Left renal pelvis (tissue), 4 donors: ENCODE measurements at places on chromosomes 5 and 9. TPM values are rescaled to one million over a fixed set of nuclear protein-coding genes. Genes with fewer than 3 reads are reported as not detected.

DNA sequence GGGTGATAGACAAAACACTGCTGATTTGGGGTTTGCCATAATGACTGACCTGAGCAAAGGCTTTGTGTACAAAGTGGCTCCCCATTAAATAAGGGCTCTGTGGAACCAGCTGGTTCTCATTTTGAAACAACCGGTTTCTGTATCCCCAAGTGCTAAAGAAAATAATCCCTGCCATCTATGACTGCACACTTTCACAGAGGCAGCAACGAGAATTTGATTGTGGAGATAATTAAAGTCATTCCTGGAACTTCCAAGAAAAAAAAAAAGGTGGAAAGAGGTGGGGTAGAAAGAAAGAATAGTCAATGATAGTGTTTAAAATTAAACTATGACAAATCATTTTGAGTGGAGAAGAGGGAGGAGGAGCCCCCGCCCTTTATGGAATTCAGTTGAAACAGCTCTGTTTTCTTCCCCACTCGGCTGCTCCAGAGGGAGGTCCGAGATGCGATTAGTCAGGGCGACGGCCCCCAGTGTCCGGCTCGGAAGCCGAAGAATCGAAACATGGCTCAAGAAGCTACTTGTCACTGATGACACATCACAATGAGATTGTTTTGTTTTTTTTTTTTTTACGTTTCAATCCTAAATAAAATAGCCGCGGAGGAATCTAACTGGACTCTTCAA is 38.4 kb downstream of the EBF1 start:
- DNase-seq: no peak

DNA sequence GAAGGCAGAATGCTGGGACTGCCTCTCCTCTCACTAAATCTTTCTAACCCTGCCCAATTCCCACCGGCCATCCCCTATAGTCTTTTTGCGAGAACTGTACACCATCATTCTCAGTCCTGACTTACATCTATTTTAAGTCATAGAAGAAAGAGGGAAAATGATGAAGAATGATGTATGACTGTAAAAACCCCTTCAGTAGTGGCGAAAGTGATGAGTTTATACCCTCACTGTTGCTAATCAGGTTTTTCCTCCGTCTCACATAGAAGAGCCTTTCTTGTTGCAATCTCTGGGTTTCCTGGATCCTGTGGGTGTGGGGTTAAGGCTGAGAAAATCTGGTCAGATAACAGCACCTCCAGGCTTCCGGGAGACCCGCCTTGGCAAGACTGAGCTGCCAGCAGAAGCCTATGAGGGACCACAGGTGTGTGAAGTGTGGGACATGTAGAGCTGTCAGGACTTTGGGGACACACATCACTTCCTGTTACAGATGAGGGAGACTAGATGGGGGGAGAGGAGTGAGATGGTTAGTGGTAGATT is 147.1 kb upstream of the SLC12A2 start:
- no peak for DNase-seq

The MCC gene
- 30.7 TPM for polyA plus RNA-seq

DNA sequence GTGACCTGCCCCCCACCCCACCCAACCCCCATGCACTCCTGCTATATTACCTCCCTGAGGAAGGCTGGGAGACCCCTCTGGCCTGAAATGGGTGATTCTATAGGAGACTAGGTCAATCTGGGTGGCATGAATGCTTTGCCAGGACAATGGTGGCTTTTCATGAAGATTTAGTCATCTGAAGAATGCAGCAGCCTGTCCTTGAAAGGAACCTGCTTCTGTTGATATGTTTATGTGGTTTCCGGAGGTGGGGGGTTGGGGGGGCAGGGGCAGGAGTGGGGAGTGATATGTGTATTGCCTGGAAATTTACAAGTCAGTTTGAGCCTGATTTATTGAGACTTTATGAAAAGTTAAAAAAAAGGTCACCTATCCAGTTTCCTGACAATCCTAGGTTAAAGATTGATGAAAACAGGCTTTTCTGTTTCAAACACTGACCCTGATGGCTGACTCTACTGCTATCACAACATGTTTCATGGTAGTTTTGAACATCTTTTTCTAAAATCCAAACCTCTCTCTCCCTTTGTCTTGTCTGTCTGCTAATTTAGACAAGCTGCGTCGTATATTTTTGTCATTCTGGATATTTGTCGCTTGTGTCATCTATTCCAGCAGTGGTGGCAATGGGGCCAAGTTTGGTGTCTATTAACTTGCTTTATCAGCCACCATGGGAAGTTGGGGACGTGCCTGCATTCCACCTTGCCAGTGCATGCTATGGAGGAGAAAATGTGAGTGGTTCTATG is 153.7 kb upstream of the EGFLAM start:
- DNase-seq: no peak

GRCh38 chr9:26043431-26043830 is 365.2 kb upstream of the TUSC1 start:
- no peak for DNase-seq

The NNT gene
- polyA plus RNA-seq: 143 TPM

GRCh38 chr5:159073026-159073425 is 26.7 kb downstream of the EBF1 start:
- no peak for DNase-seq

DNA sequence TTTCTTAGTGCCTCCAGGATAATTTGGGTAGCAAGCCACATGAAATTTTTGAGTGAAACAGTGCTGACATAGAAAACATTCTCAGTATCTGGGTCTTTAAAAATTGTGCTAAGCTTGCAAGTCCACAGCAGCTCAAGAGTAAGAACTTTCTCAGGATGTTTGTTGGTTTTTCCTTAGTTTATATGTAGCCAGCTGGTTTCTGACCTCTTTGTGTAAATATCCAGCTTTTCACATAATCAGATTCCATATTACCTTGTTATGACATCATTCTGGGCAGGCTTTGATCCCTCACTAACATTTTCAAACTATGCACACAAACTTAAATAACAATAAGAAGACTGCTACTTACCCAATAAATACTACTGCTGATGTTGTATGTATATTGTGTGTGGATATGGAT is 82.9 kb upstream of the VCAN start:
- DNase-seq: no peak

The MARCHF3 gene
- polyA plus RNA-seq: 4.0 TPM

The HTR4 gene
- 0.17 TPM for polyA plus RNA-seq

GRCh38 chr5:154409230-154409840 is 36.5 kb upstream of the SAP30L start:
- DNase-seq: no peak

DNA sequence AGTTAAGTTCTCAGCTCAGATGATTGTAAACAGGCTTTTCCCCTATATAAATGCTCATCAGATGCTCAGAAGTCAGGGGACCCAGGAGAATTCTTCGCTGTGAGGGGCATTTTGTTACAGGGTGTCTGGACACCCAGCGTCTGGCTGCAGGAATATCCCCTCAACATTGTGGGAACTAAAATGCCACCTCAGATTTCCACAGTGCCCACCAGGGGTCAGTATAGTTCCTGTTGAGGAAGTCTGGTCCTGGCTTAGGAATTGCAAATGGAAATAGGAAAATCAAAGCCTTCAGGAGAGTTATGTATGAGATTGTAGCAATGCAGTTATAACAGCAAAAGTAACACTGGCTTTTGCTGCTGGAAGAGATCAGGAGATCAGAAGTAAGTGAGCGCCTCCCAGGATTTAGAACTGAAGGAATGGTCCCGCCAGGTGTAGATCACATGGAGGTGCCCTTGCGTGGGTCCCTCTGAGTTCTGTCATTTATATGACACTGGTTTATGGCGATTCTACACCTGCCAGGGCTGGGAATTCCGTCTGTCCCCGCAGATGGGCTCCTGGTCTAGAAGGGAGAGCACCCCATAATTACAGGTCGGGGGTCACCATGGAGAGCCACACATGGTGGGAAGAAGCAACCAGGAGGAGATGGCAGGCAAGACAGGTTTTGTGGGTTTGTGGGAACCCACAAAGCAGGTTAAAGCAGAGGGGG is 47.1 kb upstream of the CTSL start:
- no peak for DNase-seq

DNA sequence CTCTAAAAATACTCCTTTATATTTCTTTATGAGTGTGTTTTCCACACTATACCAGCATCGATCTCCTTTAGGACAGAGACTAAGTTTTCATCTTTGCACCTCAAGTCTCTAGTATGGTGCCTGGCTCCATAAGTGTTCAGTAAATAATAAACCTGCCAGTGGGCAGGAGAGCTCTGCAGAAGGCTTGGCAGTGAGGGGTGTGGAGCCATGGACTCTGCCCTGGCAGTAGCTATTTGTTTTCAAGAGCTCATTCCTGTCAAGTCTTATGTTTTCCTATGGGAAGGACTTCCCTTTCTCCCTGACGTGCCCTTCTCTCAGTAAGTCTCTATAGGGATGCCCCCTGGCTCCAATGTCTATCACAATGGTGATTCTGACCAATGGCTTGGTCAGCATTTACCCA is 252.2 kb downstream of the PIK3R1 start:
- DNase-seq: no peak

DNA sequence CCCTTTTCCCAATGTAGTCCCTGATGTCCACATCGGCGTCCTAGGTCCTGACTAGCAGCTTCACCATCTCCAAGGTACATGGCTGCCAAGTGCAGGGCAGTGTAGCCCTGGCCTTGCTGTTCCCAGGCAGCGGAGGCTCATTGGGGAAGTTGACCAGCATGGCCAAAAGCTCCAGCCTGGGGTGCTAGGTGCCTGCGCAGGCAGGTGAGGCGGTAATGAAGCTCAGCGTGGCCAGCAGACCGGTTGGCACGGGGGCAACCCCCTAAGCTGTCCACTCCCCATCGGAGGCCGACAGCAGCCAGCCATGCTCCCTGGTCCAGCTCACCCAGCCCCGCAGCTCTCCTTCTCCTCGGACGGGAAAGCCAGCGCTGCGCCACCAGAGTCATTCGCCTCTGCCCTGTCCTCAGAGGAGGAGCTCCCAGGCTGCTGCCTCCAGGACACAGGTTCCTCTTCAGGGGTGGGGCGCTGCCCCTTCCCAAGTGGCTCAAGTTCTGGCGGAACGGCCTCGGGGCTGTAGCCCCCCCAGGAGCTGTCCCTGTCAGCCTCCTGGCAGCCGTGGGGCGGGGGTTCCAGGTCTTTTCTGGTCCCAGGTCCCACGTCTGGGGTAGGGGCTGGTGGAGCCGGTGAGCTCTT is 1218.2 kb downstream of the FOXD4L5 start:
- no peak for DNase-seq

DNA sequence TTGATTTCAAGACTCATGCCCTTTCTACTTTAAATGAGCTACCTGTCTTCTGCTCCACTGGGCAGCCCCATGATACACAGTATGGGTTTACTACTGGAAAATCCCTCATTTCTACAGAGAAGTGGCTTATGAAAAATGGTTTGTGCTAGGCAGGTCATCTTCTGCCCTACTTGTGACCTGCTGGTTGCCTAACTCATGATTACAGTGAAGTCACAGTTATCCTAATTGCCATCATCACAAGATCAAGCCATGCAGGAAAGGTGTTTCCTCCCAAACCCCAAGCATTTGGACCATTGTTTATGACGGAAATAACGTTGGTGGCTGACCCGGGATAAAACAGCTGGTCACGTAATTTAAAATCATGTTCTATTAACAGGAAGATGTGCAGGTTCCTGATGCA is 330.6 kb downstream of the ACTL7B start:
- DNase-seq: no peak

DNA sequence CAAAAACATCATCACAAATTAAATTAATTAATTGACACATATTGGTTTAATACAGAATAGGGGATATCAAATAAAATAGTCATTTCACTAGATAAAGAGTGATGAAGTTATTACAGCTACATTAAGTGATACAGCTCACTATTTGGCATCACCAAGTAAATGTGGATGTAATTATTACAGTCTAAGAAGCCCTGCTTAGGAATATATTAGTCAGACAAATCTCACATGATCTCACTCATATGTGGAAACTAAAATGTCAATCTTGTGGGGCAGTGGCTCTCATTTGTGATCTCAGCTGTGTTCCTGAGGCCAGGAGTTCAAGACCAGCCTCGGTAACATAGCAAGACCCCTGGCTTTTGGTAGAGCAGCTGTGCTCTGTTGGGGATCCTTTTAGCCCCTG is 233.4 kb upstream of the RGMB start:
- DNase-seq: no peak

DNA sequence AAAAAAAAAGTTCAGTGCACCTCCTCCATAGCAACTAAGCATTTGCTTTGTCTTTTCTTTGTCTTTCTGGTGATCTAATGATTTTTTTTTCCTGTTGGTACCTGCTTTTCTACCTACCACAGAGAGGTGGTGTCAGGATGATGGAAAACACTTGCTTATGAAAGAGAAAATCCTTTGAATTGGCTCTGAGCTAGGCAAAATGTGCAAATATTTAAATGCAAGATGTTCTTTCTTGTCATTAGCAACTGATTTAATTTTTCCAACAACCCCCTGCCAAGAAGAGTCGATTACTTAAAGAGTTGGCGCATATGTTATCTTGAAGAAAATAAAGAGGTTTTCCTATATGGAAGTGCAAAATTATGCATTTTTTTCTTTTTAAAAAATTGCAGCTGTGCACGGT is 37.7 kb downstream of the TNC start:
- DNase-seq: no peak

The DCAF10 gene
- 31.9 TPM for polyA plus RNA-seq

GRCh38 chr5:127192836-127193338 is 97.7 kb upstream of the MEGF10 start:
- DNase-seq: no peak

GRCh38 chr5:10489810-10490426 is 48.2 kb downstream of the ROPN1L start:
- DNase-seq: no peak

- DNase-seq: no peak
Observed at GRCh38 chr9:14937216-14937615, 27.0 kb upstream of the FREM1 start.

GRCh38 chr5:176890455-176891330 is 8.5 kb downstream of the HK3 start:
- DNase-seq: no peak

DNA sequence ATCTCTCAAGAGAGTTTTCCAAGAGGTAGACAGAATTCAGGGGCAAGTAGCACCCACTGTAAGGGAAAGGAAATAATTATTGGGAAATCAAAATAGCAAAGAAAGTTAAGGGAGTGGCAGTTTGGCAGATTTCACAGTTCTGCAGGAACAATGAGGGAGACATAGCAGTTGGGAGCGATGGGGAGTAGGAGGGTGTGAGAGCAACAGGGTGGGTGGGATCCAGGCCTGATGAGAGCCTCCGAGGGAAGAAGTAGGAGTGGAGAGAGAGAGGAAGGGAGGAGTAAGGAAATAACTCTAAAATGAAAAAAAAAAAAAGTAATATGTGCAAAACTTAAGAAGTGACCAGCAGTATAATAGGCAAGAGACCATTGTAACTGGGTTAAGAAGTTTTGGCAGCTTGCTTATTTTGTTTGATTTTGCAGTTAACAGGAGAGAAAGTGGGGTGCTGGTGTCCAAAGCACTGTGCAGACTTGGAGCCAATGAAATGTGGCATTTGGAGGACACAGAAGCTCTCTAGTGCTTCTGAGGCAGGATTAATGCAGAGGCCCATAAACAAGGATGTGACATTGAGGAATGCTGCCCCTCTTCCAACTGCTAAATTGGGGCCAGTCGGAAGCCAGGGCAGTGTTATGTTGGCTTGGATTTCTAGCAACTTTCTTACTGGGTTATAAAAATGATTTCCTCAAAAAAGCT is 10.2 kb downstream of the TNFAIP8 start:
- DNase-seq: no peak

- no peak for DNase-seq
Observed at GRCh38 chr5:61410811-61411210, 78.8 kb downstream of the ZSWIM6 start.
